Right atrium auricular region (tissue), 2 donors: ENCODE measurements at places on chromosomes 2 and 18.

- no peak for DNase-seq
Observed at GRCh38 chr2:152627351-152627957, 89.8 kb downstream of the PRPF40A start.

DNA sequence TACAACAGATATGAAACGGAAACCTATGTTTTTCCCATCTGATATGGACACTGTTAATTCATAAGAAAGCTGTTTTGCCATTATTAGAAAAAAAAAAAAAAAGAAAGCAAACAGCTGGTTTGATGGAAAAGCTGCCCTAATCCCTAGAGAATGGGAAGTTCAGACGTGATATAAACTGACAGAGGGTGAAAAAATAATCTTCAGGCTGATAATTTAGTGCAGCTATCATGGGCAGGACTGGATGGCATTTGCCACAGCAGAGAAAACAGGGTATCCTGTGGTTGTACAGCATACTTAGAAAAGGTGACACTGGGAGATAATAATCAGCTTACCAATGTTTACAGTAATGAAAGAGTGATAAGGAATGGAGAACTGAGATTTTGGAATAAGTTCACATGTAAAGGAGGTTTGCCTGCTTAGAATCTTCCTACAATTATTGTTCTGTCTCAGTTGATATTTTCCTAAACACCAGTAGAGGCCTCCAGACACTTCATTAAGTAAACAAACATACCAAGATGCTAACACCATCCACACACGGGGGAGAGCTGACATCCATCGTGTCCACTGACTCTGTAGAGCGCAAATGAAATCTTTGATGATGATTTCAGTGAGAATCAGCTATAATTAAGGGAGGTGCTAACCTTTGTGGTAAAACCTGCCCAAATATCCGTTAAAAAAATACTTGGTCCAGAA is 211.6 kb upstream of the MMADHC start:
- no peak for DNase-seq

- no peak for DNase-seq
Observed at GRCh38 chr2:240170354-240170735, 29.9 kb upstream of the OTOS start.

- peak; percentile 96 for DNase-seq
Observed at GRCh38 chr2:237662671-237663093, 35.3 kb downstream of the LRRFIP1 start.

DNA sequence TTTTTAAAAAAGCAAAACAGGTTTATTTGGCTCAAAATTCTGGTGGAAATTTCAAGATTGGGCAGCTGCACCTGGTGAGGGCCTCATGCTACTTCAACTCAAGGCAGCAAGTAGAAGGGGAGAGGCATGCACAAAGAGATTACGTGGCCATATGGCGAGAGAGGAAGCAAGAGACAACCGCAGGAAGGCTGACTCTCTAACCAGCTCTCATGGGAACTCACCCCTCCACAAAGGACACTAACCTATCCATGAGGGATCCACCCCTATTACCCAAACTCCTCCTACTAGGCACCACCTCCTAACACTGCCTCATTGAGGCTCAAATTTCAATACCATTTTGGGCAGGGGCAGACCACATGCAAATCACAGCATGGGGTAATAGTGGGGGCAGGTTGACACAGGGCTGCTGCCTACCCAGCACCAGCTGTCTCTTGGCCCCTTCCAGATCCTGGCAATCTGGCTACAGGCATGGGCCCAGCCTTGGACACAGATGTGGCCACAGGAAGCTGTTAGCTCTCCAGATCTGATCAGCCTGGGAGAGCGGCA is 2.0 kb upstream of the CAPN10 start:
- DNase-seq: no peak

GRCh38 chr2:227817850-227818674 is 4.4 kb downstream of the CCL20 start:
- DNase-seq: peak; percentile 99
